Activated T-helper 9 cell treated with anti-CD3 and anti-CD28 coated beads, Interleukin-2, amount 50 U/mL, for 16 hours (primary cell): ENCODE measurements at places on chromosomes 1 and 21.

DNA sequence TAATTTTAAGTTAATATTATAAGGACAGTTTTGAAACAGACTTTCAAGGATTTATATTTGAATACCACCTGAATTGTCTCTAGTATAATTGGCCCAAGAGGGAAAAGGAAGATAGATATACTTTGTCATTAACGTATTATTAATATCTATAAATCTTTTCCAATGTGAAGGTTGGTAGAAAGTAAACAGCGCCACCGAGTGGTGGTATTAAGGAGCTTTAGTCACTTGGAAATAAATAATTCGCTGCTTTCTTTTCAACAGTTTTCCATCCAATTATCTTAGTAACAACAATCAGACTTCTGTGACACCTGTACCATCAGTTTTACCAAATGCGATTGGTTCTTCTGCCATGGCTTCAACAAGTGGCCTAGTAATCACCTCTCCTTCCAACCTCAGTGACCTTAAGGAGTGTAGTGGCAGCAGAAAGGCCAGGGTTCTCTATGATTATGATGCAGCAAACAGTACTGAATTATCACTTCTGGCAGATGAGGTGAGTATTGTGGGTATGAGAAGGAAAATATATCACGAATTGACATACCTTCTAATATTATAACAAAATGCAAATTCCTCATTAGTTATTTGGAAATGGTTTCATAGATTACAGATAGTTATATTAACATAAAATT is 37.7 kb downstream of the SH3GLB1 start:
- no peak for DNase-seq

DNA sequence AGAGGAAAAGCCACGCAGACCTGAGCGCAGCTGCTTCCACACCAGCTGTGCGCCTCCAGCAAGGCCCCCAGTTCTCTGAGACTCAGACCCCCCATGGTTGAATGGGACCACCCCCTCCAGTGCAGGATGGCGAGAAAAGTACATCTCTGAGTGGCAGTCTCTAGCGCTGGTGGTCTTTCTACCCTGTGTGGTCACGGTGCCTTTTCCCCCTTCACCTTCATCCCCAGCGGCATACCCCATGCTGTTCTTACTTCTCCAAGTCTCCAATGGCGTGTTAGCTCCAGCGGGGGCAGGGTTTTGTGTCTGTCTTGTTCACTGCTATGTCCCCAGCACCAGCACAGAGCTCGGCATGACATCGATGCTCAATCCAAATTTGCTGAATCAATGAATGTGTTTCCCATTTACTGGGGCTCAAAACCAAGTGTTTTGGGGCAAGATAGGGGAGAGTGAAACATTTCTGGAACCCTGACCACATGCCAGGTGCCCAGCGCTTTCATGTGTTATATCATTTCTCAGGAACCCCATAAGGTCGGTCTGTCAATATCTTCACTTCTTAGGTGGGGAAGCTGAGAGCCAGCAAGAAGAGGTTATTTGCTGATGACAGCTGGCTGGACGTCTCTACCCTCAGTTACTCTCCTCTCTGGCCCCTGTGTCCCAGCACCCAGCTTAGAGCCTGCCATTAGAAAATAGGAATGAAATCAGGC is 959 bp upstream of the SDC3 start:
- DNase-seq, result no peak

DNA sequence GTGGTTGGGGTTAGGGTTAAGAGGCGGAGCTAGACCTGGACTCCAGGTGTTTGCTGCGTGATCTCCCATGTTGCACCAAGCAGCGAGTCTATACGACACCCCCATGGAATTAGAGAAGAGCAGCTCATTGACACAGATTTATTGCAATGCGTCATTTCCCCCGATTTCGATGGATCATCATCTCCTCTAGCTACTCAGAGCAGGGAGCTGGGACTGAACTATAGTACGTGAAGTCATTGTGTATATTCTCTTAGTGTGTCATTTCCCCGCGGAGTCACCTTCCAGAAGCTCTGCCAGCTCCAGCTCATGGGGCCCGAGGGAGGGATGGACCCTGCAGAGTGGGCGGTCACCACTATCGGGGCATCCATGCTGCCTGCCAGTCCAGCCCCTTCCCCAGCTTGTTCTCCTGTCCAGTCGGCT is 7.5 kb upstream of the C2CD2 start:
- no peak for DNase-seq

DNA sequence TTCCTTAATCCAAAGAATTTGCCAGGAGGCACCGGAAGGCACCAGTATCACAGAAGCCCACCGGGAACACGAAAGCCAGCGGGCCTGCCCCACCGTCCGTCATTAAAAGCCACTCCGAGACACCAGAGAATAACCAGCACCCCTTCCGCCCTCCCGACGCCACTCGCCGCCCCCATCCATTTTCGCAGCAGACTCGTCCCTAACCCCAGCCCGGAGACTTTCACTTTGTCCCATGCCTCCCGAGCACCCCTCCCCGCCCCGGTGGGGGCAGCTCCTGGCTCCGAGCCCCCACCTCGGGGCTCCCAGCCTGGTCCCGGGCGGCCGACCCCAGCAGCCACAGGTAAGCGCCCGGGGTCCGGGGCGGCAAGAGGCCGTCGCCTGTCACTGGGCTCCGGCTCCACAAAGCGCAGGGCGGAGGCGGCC is 105.4 kb downstream of the SLC45A1 start:
- DNase-seq, result peak; percentile 17

DNA sequence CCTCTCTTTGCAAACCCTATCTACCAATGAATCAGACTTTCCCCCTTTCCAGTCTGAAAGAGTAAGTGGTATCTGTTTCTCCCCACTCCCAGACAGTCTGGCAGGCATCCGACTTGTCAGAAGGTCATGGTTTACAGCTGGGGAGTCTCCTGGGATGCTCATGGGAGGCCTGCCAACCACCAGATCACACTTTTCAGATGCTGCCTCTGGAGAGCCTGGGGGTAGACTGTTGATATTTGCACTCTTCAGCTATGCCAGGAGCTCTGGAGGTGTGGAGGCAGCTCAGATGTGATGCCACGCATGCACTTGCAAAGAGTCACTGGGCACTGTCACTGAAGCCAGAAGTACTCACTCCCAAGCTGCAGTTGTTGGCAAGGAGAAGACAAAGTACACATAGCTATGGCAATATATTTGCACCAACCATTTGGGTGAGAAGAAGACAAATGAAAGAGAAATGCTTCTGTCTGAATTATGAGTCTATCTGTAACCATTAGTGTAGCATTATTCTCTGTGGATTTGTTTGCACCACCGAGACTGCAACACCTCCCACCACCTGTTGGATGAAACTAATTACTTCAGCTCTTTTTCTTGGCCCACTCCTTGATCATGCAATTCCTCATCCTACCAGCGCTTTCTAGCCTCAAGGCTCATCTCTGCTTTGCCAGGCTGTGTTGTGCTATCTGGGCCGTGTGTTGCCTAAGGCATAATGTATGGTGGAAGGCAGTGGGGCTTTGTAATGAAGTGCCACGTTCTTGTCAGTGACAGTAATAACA is 133.0 kb upstream of the SPAG17 start:
- no peak for DNase-seq

- no peak for DNase-seq
Measured at GRCh38 chr1:176531921-176532897, 69.2 kb downstream of the PAPPA2 start.

GRCh38 chr1:223189903-223190724 is 47.1 kb upstream of the TLR5 start:
- peak; percentile 22 for DNase-seq

DNA sequence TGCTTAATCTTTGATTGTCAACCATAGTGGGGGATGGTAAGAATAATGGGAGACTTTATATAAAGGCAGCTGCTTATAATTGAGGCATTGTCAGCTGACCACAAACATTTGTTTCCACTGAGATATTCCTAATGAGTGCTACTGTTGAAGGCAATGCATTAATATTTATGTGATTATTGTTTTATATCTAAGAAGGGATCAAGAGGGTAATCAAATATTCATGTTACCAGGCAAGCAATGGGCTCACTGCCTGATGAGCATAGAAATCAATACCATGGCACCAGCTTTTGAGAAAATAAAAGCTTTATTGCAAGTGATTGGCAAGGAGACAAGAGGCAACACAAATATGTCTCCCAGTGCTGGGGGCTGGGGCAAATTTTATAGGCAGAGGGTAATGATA is 706.7 kb upstream of the ADAMTS5 start:
- no peak for DNase-seq

- no peak for DNase-seq
Measured at GRCh38 chr1:111251570-111251969, 24.1 kb downstream of the CHI3L2 start.

- no peak for DNase-seq
Measured at GRCh38 chr1:33683913-33684312, 180.0 kb upstream of the HMGB4 start.

- no peak for DNase-seq
Measured at GRCh38 chr1:118395430-118395991, 210.5 kb upstream of the SPAG17 start.

DNA sequence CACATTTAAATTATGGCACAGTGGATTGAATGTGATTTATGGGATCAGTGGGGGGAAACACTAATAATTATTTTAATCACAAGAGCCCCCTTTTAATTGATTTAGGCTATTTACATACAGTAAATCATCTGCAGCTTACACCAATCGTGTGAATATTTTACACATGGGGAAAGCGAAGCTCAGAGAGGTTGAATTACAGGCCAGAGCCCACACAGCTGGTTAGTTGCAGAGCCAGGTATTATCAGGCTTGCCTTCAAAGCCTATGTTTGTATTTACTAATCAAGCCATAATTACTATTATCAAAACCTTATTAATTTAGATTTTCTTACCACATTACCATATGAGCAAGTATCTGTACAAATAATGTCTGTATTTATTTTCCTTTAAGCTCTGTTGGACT is 749 bp downstream of the SDCCAG8 start:
- no peak for DNase-seq

- DNase-seq, result no peak
Measured at GRCh38 chr1:17141441-17142197, 22.4 kb upstream of the PADI2 start.

DNA sequence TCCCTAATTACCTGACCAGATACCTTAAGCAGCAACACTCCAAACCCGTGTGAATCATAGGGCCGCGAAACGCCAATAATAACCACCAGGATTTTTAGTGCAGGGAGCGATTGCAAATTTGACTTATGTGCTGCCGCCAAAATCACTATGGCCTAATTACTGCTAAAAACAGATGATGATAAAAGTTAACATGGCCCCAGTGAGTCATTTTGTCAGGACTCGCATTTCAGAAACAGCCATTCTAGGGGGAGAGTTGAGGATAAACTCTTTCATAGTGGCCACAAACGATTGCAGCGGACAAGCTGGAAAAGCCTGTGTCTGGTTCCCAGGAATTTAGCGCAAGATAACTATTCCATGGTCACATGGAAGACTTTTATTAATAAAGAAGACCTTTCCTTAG is 103.4 kb downstream of the HLX start:
- DNase-seq, result no peak

- no peak for DNase-seq
Measured at GRCh38 chr1:35259561-35259960, 8.9 kb upstream of the ZMYM4 start.

DNA sequence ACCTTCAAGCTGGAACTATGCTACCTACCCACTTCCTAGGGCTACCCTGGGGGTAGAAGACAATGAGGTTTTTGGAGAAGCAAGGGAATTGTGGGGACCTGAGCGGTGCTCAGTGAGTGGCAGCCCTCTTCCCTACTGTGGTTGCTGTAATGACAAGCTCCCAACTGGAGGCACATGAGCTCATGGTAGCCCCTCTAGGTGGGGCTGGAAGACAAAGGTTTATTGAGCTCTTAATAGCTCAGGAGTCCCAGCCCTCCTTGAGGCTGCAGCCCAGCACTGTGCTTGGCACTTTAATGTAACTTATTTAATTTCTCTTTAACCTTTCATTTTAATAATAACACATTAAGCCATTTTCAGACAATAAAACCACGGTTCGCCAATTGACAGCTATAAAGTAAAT is 528.9 kb downstream of the OMA1 start:
- no peak for DNase-seq

GRCh38 chr1:47996406-47997226 is 569 bp downstream of the TRABD2B start:
- DNase-seq, result no peak

DNA sequence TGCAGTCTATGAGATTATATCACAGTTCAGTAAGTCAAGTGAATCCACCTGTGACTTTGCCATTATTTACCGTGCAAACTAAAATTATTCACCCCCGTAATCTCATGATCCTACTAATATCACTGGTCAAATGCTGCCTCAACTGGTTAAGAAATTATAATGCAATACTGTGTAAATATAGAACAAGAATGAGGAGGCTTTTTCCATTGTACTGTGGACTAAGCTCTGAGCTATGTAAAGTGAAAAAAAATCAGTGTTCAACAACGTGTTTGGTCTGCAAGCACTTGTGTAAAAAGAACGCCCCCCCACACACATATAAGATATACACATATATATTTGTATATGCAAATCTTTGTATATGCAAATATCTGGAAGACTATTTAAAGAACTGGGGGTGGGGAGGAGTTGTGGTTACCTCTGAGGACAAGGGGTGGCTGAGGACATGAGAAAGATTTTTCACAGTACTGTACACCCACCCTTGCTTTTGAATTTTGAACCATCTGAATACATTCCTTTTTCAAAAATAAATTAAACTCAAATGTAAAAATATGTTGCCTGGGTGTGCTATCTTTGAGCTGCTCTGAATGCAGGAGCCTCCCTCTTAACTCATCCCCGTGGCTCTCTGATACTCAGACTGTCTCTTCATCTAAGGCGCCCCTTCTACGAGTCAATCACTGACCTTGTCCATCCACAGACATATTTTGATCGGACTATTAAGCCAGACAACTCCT is 57.0 kb downstream of the PTP4A2 start:
- no peak for DNase-seq

GRCh38 chr1:30930631-30931173 is 22.1 kb upstream of the SDC3 start:
- no peak for DNase-seq

DNA sequence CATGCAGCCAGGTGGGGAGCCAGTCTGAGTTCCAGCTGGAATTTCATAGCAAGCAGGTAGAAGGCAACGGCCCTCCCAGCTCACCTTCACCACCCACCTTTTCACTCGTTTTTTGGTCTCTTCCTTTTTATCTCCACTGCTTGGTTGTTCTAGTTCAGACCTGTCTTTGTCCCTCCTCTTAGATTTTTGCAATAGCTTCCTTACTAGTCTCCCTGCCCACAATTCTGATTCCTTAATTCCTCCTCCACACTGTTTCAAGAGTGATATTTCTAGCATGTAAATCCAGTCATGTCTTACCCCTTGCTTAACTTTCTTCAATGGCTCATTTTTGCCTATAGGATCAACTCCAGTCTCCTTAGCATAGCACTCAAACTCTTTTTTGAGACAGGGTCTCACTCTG is 119.6 kb downstream of the TMEM53 start:
- DNase-seq, result no peak

DNA sequence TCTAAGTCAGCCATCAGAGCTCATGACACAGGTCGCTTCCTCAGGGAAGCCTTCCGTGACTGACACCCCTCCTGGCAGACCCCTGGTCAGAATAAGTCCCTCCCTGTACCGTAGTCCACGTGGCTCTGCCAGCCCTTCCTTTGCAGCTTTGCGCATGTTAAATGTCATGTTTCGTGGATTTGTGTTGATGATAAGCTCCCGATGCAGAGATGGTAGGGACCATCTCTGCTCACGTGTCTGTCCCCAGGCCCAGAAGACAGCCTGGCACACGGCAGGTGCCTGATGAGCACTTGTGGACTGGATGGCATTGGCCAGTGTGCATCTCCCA is 75.9 kb downstream of the DHRS3 start:
- DNase-seq, result no peak
